Right ventricle myocardium inferior (tissue), 1 donor: ENCODE measurements at places on chromosomes 2 and 18. TPM values are rescaled to one million over a fixed set of nuclear protein-coding genes. Genes with fewer than 3 reads are reported as not detected.

DNA sequence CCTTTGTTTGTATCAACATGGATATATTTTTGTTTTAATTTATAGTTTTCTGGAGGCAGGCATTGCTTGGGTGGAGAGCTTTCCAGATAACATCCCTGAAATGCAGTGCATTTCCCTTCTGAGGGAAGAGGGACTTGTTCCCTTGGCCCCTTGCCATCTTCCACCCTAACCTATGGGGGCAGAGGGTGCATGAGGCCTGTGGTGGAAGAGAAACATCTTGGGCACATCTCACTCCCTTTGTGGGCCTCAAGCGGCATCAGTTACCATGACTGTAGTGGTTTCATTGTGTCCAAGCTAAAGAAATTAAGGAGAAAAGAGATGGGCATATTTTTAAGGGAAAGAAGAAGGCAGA is 5.3 kb upstream of the RPL37A start:
- DNase-seq: no peak

IL18RAP gene
- total RNA-seq: 0.30 TPM

- DNase-seq: no peak
Observed at GRCh38 chr18:42156281-42156680, 201.2 kb downstream of the PIK3C3 start.

SRSF7 gene
- 49.7 TPM for total RNA-seq

DNA sequence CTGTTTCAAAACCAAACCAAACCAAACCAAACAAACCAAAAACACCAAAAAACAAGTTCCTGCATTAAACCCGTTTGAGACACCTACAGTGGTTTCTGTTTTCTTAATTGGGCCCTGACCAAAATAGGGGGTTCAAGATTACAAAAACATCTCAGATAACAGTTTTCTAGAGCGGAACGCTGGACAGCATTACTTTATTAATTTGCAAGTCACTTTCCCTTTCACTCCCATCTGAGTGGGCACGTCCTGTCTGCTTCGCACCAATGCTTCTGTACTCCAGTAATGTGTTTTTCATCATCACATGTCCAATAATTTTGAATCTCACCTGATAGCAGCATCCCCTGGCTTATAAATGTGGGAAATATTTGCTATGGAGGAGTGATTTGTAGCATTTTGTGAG is 11.7 kb upstream of the MYO1B start:
- DNase-seq: no peak

RFTN2 gene
- 7.5 TPM for total RNA-seq

GRCh38 chr2:105446501-105446900 is 47.6 kb upstream of the FHL2 start:
- no peak for DNase-seq

- DNase-seq: no peak
Observed at GRCh38 chr2:165825041-165825440, 31.0 kb upstream of the GALNT3 start.

- no peak for DNase-seq
Observed at GRCh38 chr2:44886414-44886813, 55.1 kb upstream of the SIX3 start.

- DNase-seq: no peak
Observed at GRCh38 chr2:45637440-45637839, 14.0 kb upstream of the PRKCE start.

DNA sequence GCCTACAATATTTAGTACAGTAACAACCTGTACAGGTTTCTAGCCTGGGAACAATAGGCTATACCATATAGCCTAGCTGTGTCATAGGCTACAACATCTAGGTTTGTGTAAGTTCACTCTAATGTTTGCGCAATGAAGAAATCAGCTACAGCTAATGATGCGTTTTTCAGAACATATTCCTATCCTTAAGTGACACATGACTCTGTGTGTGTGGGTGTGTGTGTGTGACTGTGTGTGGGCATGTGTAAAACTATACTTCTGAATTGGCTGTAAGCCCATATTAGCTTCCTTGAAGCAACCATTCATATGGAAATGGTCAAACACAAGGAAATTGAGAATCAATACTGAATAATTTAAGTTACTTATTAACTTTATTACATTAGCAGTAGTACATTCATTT is 120.8 kb upstream of the SULT1C3 start:
- no peak for DNase-seq

ANTXR1 gene
- total RNA-seq: 31.9 TPM

- DNase-seq: no peak
Observed at GRCh38 chr18:61888622-61889021, 4.2 kb downstream of the RNF152 start.

CCDC88A gene
- 20.0 TPM for total RNA-seq

RGPD8 gene
- 4.8 TPM for total RNA-seq

CRYGC gene
- not detected for total RNA-seq

IL37 gene
- total RNA-seq: not detected

DNA sequence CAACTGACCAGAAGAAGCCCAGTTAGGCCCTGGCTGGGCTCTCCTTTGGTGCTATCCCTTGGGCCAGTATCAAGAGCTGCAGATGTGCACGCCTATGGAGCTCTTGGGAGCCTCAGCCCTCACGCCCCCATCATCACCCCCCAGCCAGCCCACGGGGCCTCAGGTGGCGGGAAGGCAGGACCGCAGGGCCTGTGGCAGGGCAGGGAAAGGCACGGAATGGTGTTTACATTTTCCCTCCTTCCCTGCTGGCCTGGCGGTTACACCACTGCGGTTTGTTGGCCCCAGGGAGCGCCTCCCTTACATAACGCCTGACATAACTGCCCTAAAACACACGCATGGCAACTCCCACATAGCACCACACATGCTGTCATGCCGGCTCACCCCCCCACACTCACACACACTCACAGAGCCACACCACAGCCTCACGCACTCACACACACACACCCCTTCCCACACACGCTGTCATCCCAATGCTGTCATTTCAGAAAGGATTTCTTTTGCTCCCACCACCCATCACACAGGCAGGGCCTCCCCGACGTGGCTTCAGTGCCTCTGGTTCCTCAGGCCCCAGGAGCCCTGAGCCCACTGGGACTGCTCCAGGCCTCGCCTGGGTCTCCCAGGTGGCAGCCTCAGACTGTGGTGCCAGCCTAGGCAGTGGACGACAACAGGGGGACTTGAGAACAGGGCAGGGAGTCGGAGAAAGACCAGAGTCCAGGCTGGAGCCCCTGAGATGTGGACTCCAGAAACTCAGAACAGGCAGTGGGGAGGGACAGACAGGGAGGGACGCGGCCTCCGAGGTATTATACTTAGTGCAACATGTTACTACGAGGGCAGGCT is 15.7 kb downstream of the ZFP36L2 start:
- peak; percentile 81 for DNase-seq

GRCh38 chr18:21064347-21064746 is 47.3 kb downstream of the ROCK1 start:
- DNase-seq: no peak

- DNase-seq: no peak
Observed at GRCh38 chr2:106990297-106990696, 104.3 kb upstream of the ST6GAL2 start.

GAL3ST2 gene
- total RNA-seq: not detected

INPP5D gene
- 5.2 TPM for total RNA-seq

GRCh38 chr2:28185891-28186290 is 206.8 kb upstream of the FOSL2 start:
- no peak for DNase-seq

SCYGR7 gene
- not detected for total RNA-seq

RGPD4 gene
- 0.05 TPM for total RNA-seq

DNA sequence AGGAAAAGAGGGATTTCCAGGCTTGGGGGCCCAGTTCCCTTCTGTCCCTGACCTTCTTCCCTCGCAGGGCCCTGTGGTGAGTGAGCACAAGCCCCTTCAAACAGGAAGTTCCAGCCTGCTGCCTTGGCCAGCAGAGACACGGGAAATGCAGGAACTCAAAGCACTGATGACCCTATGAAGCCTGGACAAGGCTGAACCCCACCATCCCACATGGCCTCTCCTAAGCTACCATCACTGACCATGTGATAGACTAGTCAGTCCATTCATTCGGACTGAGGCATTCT is 196.4 kb downstream of the TNS1 start:
- no peak for DNase-seq
